ENCODE measurements at places on chromosomes 4 and X.

GRCh38 chrX:11311706-11312105 lies 18.5 kb downstream of the AMELX start:
- no peak for DNase-seq

GRCh38 chrX:41664375-41664901 lies 24.3 kb upstream of the GPR34 start:
- DNase-seq: no peak

DNA sequence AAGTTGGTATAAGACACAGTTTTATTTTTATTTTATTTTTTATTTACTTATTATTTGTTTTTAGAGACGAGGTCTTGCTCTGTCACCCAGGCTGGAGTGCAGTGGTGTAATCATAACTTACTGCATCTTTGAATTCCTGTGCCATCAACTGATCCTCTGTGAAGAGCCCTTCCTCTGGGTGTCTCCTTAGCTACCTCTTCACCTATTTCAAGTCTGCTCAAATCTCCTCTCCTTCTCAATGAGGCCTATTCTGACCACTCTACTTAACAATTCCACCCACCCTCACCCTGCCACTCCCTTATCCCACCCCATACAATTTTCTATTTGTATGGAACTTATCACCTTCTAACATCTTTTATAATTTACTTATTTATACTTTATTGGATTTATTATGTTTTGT lies 183.4 kb downstream of the PPP3CA start:
- no peak for DNase-seq

DNA sequence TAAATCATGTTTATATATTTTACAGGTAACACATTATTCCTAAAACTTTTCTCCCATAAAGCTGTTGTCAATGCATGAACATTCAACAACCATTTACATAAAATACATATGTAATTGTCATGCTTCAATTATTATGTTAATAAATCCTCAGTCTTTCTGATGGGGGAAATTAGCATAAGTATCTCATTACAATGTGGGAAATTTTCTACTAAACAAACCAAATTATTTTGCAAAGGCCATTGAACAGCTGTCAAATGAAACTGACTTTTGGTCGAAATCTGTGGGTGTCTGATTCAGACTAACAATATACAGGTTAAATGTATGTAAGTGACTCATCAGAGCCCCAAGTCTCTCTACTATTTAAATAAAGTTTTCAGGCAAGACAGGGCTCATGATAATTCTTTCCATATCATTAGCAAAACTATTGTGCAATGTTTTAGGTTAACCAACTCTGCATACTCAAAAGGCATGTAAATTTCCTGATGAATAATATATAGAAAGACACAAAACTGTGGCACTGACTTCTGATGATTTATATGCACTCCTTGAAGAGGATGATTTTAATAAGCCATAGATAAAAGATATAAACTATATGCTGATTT lies 795.3 kb upstream of the AADAT start:
- no peak for DNase-seq

GRCh38 chrX:107571296-107571998 lies 56.9 kb upstream of the PRPS1 start:
- DNase-seq: no peak

- DNase-seq: peak; percentile 83
Measured at GRCh38 chrX:40169193-40170101, 71.7 kb upstream of the BCOR start.

- no peak for DNase-seq
Measured at GRCh38 chr4:74415602-74416300, 29.2 kb upstream of the AREG start.

DNA sequence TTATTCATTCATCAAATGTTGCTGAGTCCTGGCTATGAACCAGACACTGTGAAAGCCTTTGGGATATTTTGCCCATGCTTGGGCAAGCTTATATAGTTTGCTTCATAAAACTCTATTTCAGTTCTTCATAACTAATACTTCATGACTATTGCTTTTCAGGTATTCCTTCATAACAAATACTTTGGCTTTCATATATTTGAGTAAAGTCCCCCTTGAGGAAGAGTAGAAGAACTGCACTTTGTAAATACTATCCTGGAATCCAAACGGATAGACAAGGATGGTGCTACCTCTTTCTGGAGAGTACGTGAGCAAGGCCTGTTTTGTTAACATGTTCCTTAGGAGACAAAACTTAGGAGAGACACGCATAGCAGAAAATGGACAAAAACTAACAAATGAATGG lies 1.7 kb upstream of the AFP start:
- no peak for DNase-seq

- DNase-seq: no peak
Measured at GRCh38 chr4:67566335-67566734, 7.8 kb downstream of the STAP1 start.

GRCh38 chr4:43339435-43339834 lies 446.9 kb downstream of the GRXCR1 start:
- no peak for DNase-seq

GRCh38 chr4:141977433-141977832 lies 341.1 kb downstream of the IL15 start:
- DNase-seq: no peak

- peak; percentile 3 for DNase-seq
Measured at GRCh38 chr4:125091-125771, 930 bp downstream of the ZNF718 start.

DNA sequence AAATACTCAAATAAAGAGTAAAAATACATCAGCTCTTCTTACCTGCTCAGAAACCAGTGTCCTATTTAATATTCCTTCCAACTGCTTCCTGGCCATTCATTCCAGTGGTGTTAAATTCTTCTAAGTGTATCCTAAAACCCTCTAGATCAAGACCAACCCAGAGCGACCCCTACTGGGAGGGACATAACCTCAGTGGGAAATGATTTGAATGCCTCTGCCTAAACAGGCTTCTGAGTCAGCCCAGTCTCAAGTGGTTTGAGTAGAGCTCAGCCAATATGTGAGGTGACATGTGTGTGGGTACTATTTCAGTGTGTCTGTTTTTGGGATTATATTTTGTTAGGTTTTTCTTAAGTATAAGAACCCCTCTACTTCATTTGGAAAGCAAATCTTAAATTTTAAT lies 133.6 kb upstream of the ARHGEF9 start:
- DNase-seq: no peak

- DNase-seq: no peak
Measured at GRCh38 chr4:175971388-175972179, 94.1 kb upstream of the WDR17 start.

- no peak for DNase-seq
Measured at GRCh38 chr4:83431200-83431599, 24.4 kb downstream of the HELQ start.

- no peak for DNase-seq
Measured at GRCh38 chr4:121185960-121186359, 21.8 kb upstream of the TNIP3 start.

DNA sequence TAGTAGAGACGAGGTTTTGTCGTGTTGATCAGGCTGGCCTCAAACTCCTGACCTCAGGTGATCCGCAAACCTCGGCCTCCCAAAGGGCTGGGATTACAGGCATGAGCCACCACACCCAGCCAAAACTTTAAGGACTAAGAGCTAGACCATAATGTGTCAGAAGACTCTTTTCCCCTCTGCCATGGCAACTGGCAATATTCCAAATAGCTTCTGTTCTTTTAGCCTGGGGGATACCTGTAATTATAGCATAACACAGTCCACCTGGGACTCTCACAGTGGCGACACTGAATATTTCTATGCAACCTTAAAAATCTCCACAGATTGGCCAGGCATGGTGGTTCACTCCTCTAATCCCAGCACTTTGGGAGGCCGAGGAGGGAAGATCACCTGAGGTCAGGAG lies 45.5 kb upstream of the RBM47 start:
- DNase-seq: no peak

DNA sequence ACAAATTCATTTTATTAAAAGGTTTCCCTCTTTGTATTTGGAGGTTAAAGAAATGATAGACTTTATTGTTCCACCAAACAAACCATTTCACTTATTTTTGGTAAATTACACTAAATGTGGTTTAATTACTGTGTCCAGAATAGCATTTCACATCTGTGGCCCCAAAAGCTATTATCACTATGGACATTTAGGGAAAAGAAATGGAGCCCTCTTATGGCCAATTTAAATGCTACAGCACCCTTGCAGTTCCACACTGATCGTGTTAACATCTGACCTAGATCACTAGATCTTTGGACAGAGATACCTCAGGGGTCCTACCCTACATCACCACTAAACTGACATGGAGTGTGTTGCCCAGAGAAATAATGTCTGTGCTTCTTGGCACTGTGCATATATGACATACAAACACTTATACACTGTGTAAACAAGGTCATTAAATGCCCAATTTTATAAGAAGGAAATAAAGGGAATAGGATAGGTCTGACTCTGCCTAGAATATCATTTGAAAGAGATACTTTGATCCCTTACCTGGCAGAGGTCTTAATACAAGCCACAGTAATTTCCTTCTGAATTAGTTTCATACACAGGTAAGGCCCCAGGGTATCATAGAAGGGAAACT lies 163.9 kb downstream of the KDR start:
- peak; percentile 23 for DNase-seq

GRCh38 chr4:74328501-74328900 lies 20.2 kb downstream of the EPGN start:
- DNase-seq: no peak

- no peak for DNase-seq
Measured at GRCh38 chr4:48489683-48490011, 405 bp upstream of the ZAR1 start.

GRCh38 chrX:117196481-117196880 lies 733.7 kb upstream of the CT83 start:
- no peak for DNase-seq

All from CD4-positive, alpha-beta T cell treated with Interleukin-1 beta for 1 hour (primary cell).